ENCODE measurements at places on chromosomes 13 and 19. TPM values are rescaled to one million over a fixed set of nuclear protein-coding genes. Genes with fewer than 3 reads are reported as not detected.

Gene OR4F17
- total RNA-seq = not detected

Gene ZNF221
- 0.54 TPM for total RNA-seq

Gene GPC6
- total RNA-seq = 0.58 TPM

Gene CALR
- total RNA-seq = 170 TPM

Gene ALOX5AP
- total RNA-seq = 3.8 TPM

GRCh38 chr19:391726-392374 is 17.1 kb downstream of the C2CD4C start:
- no peak for DNase-seq

DNA sequence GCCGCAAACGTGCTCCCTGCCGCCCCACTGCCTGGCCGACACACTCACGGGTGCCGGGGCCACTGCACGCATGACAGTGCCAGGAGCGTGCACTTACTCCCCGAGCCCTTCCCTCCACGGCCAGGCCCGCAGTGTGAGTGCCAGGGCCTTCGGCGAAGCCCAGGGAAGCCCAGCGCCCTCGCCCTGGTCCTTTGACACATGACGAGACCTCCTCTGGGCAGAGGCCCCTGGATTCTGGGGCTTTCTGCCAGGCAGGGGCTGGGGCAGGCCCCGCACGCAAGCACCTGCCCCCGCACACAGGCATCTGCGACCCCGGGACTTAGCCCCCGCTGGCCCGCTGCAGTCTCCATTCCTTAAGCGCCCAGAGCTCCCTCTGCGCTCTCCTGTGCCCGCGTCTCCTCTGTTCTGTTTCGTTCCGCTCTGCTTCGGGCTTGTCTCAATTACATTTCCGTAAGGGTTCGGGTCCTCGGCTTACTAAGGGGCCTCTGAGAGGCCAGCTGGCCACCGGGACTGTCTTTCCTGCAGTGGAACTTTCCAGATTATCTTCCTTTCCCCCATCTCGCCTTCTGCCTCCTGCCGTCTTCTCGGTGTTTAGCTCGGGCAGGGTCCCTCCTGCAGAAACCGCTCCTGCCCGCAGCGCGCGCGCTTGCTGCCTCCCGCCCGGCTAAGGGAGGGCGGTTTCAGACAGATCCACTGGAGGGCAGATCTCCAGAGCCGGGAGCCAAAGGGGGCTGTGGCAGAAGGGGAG is 98.8 kb downstream of the ING1 start:
- DNase-seq = no peak

DNA sequence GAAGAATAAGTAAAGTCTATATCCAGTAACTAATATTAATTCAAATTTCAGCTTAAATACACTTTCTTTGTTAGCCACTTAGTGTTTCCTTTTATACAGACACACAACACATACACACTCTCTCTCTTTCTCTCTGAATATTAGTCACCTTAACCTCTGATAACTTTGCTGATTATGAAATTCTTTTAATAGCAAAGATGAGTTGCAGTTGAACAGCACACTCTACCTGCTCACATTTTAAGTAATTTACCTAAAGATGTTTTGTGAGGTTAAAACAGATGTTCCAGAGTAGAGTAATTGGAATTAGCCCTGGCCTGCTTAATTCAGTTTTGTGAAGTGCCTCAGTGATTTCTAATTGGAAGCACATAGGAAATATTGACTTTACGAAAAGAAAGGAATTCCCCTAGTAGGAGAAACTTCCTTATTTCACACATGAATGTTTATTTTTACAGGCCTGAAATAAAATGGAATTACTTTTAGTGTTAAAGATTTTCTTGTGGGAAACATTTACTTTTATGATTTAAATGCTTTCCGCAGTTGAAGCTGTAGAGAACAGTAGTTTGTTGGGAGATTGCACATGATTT is 184.3 kb downstream of the MYO16 start:
- no peak for DNase-seq

DNA sequence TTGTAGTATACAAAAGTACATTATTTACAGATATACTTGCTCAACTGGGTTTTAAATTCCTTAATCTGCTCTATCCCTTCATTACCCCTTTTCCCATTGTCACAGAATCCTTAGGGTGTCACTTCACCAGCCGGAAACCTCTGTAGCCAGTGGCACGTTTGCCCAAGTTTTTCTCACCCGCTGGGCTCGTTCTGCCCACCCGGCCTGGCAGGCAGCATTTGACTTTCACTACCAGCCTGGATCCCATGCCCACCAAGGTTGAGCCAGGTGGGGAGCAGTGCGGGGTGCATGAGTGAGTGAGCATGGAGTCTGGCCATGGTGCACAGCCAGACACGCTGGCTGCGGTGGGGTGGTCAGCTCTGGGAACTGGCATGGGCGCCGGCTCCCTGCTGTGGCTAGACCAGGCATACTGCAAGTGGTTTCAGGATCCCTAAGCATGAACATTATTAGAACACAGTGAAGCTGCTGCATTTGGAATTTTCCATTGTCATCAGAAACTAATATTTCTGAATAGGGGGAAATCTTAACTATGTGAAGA is 98.3 kb downstream of the NALCN start:
- no peak for DNase-seq

DNA sequence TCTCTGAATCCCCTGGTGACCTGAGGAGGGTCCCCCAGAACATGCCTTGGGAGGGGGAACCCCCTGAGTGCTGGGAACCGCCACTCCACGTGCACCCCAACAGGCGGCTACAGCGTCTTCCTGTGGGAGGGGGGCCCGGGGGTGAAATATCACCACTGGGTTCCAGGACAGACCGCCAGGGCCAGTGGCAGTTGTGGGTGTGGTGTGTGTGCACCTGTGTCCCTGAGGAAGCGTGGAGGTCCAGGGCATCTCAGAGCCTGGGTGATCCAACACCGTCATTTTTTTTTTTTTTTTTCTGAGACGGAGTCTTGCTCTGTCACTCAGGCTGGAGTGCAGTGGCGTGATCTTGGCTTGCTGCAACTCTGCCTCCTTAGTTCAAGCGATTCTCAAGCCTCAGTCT is 4.2 kb downstream of the ADGRE5 start:
- DNase-seq = no peak

- no peak for DNase-seq
These were observed 22.2 kb upstream of the FXYD3 start for GRCh38 chr19:35093430-35093829.

DNA sequence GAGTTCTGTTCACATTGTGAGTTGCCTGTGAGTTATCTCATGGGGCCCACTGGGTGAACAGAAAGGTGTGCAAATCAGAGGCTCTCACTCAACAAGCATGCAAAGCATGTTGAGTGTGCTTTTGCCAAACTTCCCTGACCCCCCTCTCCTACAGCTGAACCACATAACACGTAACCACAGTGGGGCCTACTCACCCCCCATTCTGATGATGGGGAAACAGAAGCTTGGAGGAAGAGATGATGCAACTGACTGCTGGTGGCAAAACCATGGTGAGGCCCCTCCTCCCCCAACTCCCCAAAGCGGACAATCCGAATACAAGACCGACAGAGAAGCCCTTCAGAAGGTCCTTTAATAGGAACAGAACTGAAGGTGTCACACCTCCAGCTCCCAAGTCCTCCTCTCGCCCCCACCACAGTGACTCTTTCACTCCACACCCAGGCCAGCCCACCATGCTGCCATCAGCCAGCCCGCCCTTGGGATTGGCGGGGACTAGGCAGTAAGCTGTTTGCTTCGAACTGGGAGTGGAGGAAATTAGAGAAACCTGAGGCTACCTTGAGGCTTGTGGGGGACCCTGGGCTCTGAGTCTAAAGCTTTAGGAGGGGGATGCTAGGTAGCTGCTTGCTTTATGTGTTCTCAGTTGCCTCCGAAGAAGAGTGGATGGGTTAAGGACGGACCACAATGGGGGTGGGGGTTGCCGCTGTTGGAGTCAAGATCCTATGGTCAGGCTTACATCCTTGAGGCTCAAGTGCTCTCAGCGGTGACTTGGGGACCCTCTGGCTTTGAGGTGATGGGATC is 3.8 kb downstream of the ZNF784 start:
- no peak for DNase-seq

All from psoas muscle (tissue), 8 donors.